ENCODE measurements at places on chromosomes 5 and 9. TPM values are rescaled to one million over a fixed set of nuclear protein-coding genes. Genes with fewer than 3 reads are reported as not detected.

DNA sequence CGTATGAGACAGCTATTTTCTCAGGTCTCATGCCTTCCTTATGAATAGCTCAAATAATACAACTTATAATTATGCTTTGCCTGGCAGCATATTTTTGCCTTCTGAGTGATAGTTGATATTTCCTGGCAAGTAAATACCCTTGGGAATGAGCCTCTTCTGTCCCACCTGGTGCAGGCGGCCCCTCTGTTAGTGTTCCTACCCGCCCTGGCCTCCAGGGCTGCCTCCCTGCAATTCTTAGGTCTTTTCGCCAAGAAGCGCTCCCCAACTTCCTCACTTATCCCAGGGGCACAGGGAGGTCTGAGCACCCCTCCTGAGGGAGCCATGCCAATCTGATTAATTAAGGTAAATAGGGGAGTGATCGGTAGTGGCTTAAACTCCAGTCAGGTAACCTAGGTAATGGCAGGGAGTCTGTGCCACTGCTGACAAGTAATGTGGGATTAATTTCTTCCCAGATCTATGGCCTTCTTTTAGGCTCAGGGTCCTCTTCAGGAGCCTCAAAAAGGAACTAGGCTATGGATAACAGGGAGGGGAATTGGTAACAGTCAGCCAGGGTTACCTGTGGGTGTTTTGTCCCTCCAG lies 81.5 kb downstream of the GALNT10 start:
- no peak overlapping the region for H3K27ac ChIP-seq
- no peak overlapping the region for H3K4me3 ChIP-seq
- no peaks in the 10 kb centered on the region for H3K27me3 ChIP-seq

DNA sequence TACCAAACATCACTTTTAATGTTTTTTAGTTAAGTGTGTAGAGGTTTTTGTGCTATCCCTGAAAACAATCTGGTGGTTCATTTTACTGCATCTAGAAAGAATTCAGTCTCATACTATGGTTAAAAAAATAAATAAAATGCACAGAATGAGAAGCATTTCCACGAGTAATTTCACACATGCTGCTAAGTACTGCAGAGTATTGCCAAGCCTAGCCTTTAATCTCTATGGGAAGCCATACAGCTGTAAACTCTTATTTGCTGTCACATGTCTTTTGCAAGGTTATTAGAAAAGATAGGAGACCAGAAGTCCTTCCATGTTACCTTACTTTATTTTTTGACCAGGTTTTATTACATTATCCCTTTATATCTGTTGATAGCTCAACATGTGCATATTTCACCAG lies 37.6 kb upstream of the MAN2A1 start:
- peaks cover 9% of the 10 kb centered on the region for H3K4me1 ChIP-seq
- no peaks in the 10 kb centered on the region for H3K27me3 ChIP-seq
- H3K4me3 ChIP-seq: no peak overlapping the region
- no peaks in the 10 kb centered on the region for H3K36me3 ChIP-seq
- H3K27ac ChIP-seq: no peak overlapping the region
- no peak for DNase-seq

DNA sequence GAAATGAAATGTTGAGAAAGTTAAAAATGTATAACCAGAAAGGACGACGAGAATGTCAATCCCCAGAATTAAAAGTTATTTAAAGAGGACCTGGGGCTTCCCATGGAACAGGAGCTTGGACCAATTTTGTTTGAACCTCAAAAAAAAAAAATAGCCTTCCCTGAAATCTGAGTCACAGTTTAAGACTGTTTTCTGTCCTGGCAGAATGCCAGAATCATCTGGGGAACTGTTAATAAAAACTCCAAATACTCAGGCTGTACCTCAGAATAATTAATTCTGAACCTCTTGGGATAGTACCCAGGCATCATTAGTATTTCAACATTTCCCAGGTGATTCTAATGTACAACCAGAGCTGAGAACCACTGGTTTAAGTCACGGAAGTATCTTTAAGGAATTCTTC lies 102.2 kb upstream of the SLCO6A1 start:
- no peak for DNase-seq
- H3K27me3 ChIP-seq: no peaks in the 10 kb centered on the region
- no peak overlapping the region for H3K4me3 ChIP-seq
- no peak overlapping the region for H3K27ac ChIP-seq
- no peaks in the 10 kb centered on the region for H3K36me3 ChIP-seq
- H3K4me1 ChIP-seq: no peaks in the 10 kb centered on the region

- H3K27me3 ChIP-seq: no peaks in the 10 kb centered on the region
Measured at GRCh38 chr9:136686534-136686793, 793 bp downstream of the AGPAT2 start.

DNA sequence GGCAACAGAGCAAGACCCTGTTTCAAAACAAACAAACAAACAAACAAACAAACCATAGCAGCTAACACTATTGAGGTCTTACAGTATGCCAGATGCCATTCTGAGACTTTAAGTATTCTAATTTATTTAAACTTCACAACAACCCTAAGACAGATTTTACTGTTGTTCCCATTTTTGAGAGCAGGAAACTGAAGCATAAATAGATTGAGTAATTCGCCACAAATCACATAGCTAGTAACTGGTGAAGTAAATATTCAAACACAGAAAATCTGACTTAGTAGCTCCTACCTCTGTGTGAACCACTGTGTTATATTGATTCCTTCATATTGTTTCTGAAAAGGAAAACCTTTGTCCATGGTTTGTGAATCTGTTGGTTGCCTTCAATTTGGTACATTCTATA lies 98.4 kb downstream of the UNC13B start:
- no peaks in the 10 kb centered on the region for H3K27me3 ChIP-seq
- no peak overlapping the region for H3K27ac ChIP-seq
- DNase-seq: no peak
- no peaks in the 10 kb centered on the region for H3K4me1 ChIP-seq

- no peak overlapping the region for H3K27ac ChIP-seq
- no peak for DNase-seq
- H3K4me3 ChIP-seq: no peak overlapping the region
- no peaks in the 10 kb centered on the region for H3K27me3 ChIP-seq
- H3K4me1 ChIP-seq: no peaks in the 10 kb centered on the region
Measured at GRCh38 chr5:119218830-119219782, 136.7 kb upstream of the TNFAIP8 start.

DNA sequence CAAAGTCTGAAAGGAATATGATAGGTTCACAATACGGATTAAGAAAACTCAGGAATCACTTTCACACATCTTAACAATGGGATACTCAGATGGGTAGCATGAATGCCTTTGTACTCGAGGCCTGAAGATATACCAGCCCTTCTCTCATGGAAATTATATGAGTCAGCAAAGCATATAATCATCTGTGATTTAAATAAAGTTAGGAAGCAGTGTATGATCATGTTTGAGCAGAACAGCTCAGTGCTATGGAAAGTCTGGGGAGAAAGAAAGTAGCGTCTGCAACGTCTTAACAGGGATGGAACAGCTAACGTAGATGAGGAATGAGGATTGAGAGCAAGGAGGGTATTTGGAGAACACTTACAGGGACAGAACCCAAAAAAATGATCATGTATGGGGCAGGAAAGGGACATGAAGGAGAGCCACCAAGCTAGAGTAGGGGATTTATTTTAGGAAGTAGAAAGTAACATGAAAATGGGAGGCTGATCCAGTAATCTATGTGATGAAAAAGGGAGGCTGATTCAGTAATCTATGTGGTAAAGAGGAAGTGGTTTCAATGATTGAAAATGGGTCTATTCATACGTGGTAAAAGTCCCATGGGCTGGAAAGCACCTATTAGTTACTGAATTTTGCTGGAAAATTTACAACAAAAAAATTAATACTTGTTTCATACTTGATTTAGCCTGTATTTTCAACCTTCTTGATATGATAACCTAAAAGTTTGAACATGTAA lies 85.9 kb downstream of the GNA14 start:
- no peaks in the 10 kb centered on the region for H3K36me3 ChIP-seq
- no peak overlapping the region for H3K4me3 ChIP-seq
- no peak for DNase-seq
- H3K4me1 ChIP-seq: no peaks in the 10 kb centered on the region
- no peak overlapping the region for H3K27ac ChIP-seq

GRCh38 chr5:176670449-176670848 lies 23.2 kb downstream of the TSPAN17 start:
- no peak for DNase-seq
- no peak overlapping the region for H3K4me3 ChIP-seq
- H3K27me3 ChIP-seq: peaks cover 8% of the 10 kb centered on the region
- H3K36me3 ChIP-seq: no peaks in the 10 kb centered on the region
- H3K27ac ChIP-seq: no peak overlapping the region

- no peak overlapping the region for H3K4me3 ChIP-seq
- H3K36me3 ChIP-seq: no peaks in the 10 kb centered on the region
- no peak for DNase-seq
- no peaks in the 10 kb centered on the region for H3K4me1 ChIP-seq
- H3K27me3 ChIP-seq: no peaks in the 10 kb centered on the region
Measured at GRCh38 chr5:124259017-124259416, 487.4 kb downstream of the ZNF608 start.

GRCh38 chr9:34045903-34046302 lies 2.8 kb downstream of the UBAP2 start:
- no peaks in the 10 kb centered on the region for H3K27me3 ChIP-seq
- no peak overlapping the region for H3K27ac ChIP-seq
- H3K36me3 ChIP-seq: no peaks in the 10 kb centered on the region
- H3K4me1 ChIP-seq: peaks cover 27% of the 10 kb centered on the region
- no peak overlapping the region for H3K4me3 ChIP-seq

Gene NMUR2
- total RNA-seq: not detected

Gene SURF6
- total RNA-seq: 28.9 TPM

Gene FOXD4L5
- 0.30 TPM for total RNA-seq

Gene POLR3G
- 1.5 TPM for total RNA-seq

Gene IL3
- total RNA-seq: not detected

Gene NSD1
- total RNA-seq: 116 TPM

Gene LURAP1L
- total RNA-seq: not detected

Data from CD4-positive, alpha-beta memory T cell (primary cell).